ENCODE measurements at places on chromosomes 7 and 10.

- DNase-seq: no peak
These were observed 32.9 kb downstream of the PHTF2 start for GRCh38 chr7:77831481-77831880.

GRCh38 chr7:121360564-121360963 lies 31.8 kb downstream of the WNT16 start:
- no peak for DNase-seq

DNA sequence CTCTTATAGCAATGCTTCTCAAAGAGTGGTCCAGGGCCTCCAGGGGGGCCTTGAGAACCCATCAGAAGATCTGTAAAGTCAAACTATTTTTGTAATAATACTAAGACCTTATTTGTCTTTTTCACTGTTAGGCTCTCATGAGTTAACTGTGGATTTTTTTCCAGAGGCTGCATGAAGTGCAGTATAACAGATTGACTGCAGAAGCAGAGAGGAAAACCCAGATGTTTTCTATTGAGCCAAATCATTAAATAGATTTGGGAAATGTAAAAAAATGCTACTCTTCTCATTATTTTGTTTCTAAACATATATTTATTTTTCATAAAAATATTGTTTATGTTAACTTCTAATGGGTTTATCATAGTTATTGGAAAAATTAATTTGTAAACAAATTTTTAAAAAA lies 589.0 kb upstream of the LRRTM3 start:
- DNase-seq: no peak

DNA sequence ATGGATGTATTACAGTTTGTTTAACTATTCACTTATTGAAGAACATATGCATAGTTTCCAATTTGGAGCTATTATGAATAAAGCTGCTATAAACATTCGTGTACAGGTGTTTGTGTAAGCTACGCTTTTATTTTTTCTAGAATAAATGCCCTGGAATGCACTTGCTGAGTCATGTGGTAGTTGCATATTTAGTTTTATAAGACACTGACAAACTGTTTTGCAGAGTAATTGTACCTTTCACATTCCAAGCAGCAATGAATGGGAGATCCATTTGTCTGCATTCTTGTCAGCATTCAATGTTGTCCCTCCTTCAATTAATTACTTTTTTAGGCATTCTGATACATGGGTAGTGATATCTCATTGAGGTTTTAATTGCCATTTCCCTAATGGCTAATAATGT lies 373.6 kb upstream of the GHITM start:
- no peak for DNase-seq

DNA sequence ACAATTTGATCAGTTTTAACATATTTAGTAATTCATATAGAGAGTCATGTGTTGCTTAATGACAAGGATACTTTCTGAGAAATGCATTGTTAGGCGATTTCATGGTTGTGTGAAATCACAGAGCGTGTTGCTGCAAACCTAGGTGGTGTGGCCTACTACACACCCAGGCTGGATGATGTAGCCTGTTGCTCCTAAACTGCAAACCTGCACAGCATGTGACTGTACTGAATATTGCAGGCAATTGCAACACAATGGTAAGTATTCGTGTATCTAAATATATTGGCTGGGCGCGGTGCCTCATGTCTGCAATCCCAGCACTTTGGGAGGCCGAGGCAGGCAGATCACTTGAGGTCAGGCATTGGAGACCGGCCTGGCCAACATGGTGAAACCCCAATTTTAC lies 73.7 kb upstream of the BAIAP2L1 start:
- DNase-seq: no peak

DNA sequence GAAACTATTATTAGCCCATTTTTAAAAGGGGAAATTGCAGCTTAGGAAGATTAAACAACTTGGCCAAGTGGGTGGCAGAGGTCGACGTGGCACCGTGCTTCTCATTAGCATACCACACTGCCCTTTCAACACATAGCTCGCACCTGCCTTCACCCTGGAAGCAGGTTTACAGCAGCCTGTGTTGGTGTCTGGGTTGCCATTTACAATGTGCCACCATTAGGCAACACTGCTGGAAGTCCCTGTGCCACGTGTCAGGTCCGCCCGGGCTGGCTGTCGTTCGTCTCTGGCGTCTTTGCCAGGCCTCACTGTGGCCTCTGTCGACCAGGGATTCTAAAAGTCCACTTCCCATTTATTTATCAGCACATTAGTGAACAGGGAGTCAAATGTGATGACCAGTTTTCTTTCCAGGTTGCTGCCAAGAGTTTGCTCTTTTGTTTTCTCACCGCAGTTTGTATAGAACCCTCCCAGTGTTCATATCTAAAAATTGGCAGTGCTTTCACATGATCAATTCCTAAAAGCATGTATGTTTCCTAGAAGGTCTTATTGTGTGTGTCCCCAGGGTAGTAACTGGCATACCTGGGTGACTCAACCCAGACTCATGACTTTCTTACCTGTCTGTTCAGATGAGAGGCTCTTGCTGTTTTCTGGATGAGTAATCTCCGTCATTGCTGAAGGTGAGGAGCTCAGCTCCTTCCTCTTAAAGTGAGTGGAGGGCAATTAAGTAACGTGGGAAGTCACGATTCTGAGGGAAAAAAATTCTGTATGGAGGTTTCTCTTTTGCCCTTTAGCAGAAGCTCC lies 9.2 kb downstream of the INSIG1 start:
- DNase-seq: no peak

DNA sequence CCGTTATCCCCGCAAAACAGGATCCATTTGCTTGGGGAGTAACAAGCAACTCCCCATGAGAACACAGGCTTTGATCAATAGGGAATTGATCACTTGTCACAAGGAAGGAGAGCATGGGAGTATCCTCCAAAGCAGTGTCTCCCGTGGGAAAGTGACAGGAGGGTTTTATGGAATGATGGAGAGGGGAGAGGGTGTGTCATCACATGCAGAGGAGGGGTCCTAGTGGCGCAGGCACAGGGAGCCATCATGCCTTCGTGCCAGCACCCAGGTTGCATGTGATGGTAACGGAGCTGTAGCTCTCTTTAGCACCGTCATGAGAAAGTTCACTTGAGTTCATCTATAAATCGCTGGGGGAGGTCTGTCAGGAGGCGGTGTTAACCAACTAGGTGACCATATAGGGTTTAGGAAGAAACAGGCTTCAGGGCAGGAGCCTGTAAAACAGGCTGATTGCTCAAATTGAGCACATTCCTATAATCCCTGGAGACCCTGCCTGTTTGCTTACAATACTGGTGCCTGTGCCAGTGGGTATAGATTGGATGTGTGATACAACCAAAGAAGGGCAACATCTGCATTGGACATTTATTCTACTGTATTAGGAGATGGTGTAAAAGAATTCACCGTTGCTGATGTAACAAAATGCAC lies 428.5 kb downstream of the GALNT17 start:
- no peak for DNase-seq

- no peak for DNase-seq
These were observed 675.0 kb upstream of the MBL2 start for GRCh38 chr10:53447576-53447975.

GRCh38 chr7:140058517-140058916 lies 4.2 kb downstream of the PARP12 start:
- DNase-seq: no peak

DNA sequence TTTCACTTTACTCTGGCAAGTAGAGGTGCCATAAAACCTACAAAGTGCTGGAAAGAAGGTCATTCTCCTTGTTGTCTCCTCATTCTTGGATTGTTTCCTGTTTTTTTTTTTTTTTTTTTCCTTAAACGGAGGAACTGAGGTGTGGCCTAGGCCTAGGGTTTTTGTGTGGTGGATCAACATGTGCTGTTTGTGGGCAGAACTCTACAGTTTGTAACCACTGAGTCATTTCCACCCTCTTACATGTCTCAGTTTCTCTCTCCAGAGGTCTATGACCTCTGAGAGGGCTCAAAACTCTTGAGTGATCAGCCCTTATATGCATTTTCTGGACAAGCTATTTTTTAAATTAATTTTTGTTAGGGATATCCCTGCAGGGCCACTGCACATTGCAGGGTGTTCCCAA lies 296.0 kb downstream of the PPP1R3A start:
- no peak for DNase-seq

GRCh38 chr10:51896849-51897248 lies 197.5 kb upstream of the CSTF2T start:
- no peak for DNase-seq

DNA sequence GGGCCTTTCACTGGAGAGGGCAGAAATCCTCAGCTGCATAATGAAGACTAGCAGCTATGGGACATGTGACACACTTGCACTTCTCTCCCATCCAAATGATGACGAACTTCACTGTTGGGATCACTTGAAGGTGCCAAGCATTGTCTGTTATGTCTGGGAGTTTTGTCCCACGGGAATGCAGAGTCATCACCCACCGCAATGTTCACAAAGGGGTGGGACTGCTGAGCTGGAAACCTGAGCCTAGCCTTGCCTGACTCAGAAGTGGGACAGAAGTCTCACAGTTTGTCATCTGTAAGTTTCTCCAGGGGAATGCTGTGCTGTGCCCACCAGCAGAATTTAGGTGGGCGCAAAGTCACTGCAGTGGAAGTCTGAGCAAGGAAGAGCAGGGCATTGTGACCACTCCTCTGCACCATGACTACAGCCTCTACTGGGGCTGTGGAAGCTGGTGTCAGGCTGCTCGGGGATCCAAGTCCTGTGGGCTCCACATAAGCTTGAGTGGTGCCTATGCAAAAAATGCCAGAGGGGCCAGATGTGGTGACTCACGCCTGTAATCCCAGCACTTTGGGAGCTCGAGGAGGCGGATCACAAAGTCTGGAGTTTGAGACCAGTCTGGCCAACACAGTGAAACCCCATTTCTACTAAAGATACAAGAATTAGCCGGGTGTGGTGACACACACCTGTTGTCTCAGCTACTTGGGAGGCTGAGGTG lies 472.0 kb upstream of the CNTNAP2 start:
- DNase-seq: no peak

DNA sequence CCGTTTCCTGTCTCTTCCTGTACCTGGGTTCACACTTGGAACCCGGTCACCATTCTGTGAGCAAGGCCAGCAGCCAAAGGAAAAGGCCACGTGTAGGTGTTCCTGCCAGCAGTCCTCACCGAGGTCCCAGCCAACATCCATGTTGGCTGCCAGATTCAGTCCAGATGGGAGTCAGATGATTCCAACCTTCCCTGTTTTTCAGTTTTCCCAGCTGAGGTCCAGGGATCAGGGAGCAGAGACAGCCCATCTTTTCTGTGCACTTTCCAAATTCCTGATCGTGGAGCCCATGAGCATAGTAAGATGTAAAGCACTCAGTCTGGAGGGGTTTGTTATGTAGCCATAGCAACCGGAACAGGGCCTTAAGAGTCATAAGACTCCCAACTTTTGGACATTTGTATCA lies 3.9 kb upstream of the PVRIG start:
- no peak for DNase-seq

DNA sequence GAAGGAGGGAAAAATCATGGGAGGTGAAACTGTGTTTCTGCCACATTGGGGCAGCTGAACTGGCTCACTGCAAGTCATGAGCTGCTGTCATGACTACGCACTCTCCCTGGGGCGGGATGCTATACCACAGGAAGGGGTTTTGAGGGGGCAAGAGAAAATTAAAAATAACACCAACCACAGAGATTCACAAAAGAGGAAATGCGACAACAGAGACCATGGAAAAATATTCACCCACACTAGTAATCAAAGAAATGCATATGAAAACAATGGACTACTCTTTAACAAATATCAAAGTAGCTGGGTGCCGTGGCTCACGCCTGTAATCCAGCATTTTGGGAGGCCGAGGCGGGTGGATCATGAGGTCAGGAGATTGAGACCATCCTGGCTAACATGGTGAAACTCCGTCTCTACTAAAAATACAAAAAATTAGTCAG lies 65.2 kb upstream of the TM9SF3 start:
- DNase-seq: peak; percentile 18

DNA sequence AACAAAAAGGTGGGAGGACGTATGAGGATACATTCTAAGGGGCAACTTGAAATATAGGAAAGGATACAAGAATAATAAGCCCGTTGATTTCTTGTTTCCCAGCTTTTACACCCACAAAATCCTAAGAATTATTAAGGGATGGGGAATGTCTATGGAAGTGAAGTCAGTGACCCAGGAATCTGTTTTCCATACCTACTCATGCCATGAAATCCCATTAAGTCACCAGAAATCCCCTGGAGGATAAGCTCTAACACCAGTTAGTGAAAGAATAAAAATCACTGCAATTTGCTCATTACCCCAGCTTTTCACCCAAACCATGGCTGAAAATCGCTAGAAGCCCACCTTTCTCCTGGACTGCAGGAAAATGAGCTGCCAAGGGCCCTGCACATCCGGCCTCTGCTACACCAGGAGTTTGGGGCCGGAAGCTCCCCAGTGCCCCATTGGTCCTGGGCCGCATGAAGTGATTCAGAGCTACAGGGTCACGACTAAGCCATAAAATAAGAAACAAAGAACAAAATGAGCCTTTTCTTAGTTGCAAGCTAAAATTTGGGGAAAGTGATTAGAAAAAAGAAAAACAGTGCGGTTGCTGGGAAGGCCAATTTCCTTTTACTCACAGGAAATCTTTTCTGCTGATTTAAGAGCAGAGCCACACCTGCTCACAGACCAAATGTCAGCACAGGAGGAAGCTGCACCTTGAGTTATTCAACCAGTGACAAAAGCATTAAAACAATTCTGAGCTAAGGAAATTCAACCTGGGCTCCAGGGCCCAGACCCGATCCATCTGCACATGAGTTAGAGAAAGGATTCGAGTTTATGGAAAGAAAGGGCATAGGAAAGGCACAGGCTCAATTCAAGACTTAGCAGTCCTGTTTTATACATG lies 40.3 kb downstream of the HIPK2 start:
- DNase-seq: no peak

DNA sequence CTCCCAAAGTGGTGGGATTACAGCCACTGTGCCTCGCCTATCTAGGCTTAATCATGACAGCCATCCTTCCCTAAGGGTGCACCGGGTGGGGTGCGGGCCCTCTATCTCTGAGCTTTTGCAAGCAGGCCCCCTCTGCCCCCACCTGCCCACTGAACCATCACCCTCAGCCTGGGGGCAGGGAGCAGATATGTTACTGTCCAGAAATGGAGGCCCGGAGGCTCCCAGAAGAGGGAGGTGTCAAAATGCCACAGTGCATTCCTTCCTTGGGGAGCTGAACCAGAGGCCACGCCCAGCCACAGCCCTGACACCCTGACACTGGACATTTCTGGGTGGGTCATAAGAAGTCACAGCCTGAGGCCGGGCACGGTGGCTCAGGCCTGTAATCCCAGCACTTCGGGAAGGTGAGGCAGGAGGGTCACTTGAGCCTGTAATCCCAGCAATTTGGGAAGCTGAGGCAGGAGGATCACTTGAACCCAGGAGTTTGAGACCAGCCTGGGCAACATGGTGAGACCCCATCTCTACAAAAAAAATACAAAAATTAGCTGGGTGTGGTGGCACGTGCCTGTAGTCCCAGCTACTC lies 129.8 kb upstream of the TNRC18 start:
- no peak for DNase-seq

- no peak for DNase-seq
These were observed 50.5 kb downstream of the EXOC4 start for GRCh38 chr7:133303372-133303771.

DNA sequence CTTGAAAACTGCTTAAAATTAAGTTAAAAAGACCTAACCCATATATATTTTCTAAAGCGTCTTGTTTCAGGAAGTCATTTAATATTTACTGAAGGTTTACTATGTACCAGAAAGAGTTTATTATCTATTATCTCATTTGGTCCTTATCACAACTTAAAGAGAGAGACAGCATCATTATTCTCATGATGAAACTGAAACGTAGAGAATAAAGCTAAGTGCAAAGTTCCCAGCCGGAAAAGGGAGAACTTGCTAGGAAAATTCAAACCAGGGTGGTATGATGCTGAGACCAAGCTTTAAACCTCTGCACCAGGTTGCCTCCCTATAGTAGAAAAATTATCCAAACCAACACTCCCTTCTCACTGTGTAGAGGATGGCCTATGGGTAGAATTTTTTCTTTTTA lies 207.7 kb upstream of the BMPER start:
- no peak for DNase-seq

- no peak for DNase-seq
These were observed 7.1 kb upstream of the TLX1 start for GRCh38 chr10:101123815-101124617.

Data from ascending aorta (tissue), 2 donors.